ENCODE measurements at places on chromosomes 7 and 10. TPM values are rescaled to one million over a fixed set of nuclear protein-coding genes. Genes with fewer than 3 reads are reported as not detected.

DNA sequence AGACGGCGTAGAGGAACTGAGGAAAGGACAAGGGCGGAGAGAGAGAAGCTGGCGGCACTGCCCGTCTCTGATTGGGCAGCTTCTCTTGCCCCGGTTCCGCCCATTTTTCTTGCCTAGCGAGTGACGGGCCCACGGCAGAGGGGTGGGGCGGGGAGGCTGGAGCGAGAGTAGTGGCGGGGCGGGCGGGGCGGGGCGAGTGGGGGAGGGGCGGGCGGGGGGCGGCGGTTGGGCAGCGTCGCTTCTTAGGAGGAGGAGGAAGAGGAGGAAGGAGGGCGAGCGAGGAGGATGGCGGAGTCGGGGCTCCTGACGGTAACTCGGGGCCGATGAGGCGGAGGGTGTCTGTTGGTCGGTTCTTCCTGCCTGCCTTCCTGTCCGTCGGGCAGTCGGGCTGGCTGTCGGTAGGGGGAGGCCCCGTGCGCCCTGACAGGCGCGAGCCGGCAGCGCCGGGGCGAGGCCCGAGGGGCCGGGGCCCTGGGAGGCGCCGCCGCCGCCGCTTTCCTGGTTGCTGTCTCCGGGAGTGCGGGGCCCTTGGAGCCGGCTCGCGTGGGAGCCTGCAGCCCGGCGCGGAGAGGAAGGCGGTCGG, at the start of gene SHOC2:
Gene SHOC2, plus strand, starts transcription at position 256 of the 583 bp plus-strand sequence. CDS start 44,755 bp downstream, outside the sequence.
- DNase-seq: no peak

DNA sequence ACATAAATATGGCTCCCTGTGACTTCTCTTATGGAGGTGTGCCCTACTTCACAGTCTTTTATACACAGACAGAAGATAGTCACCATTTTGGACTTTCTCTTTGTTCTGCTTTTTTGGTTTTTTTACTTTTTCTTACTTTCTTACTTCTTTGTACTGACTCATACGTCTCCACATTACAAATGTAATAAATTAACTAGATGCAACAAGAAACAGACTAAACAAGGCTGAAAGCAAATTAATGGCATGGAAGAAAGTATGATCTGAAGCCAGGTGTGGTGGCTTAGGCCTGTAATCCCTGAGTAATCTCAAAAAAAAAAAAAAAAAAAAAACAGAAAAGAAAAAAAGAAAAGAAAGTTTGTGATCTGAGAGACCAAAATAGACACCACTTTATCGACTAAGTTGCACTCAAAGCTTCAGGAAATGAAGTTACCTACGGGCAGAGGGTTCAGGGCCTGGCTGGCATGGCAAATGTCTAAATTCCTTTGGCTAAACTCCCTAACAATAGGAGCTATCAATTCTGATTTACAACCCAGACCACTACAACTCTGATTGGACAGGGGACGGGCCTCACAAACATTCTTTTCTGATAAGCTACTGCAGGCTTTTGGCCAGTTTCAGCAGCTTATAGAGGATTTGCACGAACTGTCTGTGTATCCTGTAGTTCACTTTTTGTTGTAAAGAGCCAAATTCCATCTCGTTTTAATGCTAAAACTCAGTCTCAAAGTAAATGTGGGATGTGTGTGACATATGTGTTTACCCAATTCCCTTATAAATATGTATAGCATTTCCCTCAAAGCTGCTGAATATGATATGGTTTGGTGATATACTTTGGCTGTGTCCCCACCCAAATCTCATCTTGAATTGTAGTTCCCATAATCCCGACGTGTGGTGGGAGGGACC, 129.1 kb downstream of the SEPTIN14 start:
- peak; percentile 47 for DNase-seq

DNA sequence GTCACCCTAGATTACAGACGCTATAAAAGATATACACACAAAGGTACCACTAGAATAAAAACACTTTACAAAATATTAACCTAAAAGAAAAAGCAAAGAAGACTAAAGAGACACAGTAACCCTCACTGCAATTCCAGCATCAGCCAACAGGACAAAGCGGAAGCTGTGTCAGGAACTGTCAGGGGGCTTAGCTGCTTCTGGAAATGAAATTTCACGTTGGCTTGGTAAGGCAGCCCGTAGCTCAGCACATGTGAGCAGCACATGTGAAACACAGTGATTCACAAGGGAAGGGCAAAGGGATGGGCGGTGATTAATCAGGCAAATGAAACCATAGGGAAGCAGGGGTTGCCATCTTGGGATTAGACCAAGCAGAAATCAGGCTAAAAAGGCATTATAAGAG, 195.4 kb downstream of the MGMT start:
- no peak for DNase-seq

- DNase-seq: no peak
Observed at GRCh38 chr7:8831376-8831775, 398.0 kb downstream of the NXPH1 start.

DNA sequence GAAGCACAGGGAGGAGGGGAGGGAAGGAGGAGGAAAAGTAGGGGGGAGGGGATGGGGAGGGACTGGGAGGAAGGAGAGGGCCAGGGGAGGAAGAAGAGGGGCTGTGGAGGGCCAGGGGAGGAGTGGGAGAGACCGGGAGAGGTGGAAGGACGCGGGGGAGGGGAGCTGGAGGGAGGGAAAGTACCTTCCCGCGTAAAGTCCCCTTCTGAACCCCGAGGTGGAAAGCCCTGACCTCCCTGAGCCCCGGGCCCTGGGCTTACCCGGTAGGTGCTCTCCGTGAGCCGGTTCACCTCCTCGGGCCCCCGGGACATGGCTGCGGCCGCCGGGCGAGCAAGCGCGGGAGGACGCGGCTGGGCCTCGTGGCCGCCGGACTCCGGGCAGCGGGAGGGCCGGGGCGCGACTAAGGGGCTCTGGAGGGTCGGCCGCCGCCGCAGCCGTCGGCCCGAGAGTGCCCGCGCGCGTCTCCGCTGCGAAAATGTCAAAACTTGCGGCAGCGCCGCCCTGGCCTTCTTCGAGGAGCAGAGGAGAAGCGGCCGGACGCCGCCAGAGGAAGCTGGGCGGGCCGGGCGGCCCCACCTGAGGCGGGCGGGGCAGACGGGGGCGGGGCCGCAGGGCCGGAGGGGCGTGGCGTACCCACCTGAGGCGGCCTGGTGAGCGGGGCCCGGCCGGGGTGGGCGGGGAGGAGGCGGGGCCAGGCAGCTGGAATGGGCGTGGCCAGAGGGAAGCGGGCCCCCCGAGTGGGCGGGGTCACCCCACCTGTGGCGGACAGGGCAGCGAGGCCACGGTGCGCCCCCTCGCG, at the start of gene BAIAP2L1:
Gene BAIAP2L1, minus strand, starts transcription at position 549 of the 799 bp plus-strand sequence. Its CDS starts 238 bp downstream, at position 311.
- DNase-seq: peak; percentile 60

DNA sequence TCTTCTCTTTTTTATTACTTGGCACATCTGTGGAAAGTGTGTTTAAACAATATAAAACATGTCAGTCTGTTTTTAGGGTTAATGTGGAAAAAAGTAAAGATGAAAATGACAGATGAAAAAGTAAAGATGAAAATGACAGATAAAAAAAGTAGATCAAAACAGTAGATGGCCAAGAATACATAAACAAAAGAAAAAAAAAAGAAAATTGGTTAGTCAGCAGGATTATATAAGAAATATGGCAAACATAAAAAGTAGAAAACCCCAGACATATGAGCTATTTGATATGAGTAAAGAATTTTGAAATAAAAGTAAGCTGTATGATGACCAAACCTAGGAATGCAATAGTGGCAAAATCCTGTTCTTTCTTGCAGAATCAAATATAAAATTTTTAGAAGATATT, 365.7 kb upstream of the AKR1E2 start:
- DNase-seq: no peak

DNA sequence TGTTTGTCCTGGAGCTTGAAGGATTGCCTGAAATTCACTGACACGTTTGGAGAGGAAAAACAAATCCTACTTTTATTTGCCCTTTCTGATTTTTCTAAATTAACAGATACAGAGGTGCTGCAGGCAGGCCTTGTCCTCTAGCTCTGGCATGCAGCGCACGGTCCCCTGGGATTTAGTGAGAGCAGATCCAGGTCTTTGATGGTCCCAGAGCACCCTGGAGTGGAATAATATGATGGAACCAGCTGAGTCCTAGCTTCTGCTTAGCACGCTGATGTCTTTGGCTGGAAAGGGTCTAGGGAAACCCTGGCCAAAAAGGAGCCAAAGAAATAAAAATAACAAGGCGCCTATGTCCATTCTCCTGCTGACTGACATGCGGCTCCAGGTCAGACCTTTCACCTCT, 40.5 kb downstream of the C10orf120 start:
- no peak for DNase-seq

DNA sequence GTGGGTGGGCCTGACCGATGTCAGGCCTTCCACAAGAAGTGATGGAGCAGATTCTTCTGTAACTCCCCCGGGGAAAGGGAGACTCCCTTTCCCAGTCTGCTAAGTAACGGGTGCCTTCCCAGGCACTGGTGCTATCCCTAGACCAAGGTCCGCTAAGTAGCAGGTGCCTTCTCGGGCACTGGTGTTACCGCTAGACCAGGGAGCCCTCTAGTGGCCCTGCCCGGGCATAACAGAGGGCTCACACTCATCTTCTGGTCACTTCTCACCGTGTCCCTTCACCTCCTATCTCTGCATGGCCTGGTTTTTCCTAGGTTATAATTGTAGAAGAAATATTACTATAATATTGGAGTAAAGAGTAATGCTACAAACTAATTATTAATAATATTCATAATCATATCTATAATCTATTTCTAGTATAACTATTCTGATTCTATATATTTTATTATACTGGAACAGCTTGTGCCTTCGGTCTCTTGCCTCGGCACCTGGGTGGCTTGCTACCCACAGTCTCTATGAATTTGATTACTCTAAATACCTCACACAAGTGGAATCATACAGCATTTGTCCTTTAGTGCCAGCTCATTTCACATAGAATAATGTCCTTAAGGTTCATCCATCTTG, 1378.7 kb downstream of the XPNPEP1 start:
- DNase-seq: peak; percentile 9

GRCh38 chr10:16699435-16700057, 117.7 kb downstream of the RSU1 start:
- DNase-seq: no peak

DNA sequence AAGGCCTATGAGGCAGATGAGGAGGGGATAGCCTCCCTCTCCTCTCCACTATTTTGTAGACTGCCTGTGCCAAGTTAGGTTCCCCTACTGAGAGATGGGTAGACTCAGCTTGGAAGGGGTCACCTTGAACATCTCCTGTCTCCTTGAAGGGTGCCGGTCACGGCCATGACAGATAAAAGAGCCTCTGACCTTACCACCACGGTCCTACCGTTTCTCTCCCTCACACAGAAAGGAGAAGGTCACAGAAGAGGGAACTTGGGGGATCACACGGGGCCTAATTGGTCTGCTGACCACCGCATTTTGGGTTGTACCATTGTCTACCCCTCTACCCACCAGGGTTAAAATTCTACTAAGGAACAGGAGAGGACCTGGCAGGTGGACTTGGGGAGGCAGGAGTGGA, 17.0 kb downstream of the PRSS2 start:
- DNase-seq: no peak

- no peak for DNase-seq
Observed at GRCh38 chr10:36280321-36280741, 638.2 kb upstream of the FZD8 start.

- DNase-seq: peak; percentile 62
Observed at GRCh38 chr7:104848138-104848990, 165.6 kb upstream of the KMT2E start.

GRCh38 chr7:101308245-101309085, 13.1 kb downstream of the IFT22 start:
- DNase-seq: peak; percentile 20

DNA sequence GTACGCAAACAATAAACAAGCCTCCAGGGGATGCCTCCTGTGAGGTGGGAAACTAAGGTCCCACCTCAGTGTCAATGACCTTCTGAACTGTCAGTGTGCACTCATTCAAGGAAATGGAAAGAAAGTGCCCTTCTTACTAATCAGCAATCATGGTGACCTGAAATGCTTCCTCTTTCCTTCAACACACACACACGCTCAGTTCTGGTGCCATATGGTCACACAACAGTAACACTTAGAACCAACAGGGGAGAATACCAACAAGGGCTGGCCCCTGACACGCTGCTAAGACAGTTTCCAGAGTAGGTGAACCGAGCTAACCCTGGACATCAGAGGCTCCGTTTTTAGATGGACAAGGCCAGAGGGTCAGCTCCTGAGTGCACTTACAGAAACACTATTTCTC, 42.1 kb upstream of the EFCAB10 start:
- DNase-seq: no peak

DNA sequence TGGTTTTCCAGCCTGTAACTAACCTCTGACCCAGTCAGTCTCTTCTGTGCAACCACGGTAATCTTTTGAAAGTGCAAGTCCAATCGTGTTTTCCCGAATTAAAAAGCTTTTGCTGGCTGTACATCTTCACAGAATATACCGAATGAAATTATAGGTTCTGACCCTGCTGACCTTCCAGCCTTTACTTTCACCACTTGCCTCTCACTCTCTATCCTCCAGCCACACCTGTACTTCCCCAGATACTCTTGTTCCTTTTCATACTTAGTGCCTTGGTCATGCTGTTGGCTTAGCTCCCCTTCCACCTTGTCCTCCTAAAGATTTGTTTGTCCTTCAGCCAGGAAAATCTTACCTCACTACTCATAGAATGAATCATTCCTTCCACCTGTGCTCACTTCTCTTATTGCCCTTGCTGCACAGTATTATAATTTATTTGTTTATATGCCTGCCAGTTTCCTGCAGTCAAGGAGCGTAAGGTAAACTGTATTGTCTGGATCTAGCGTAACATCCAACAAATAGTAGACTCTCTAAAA, 2.3 kb upstream of the PNPLA8 start:
- no peak for DNase-seq

DNA sequence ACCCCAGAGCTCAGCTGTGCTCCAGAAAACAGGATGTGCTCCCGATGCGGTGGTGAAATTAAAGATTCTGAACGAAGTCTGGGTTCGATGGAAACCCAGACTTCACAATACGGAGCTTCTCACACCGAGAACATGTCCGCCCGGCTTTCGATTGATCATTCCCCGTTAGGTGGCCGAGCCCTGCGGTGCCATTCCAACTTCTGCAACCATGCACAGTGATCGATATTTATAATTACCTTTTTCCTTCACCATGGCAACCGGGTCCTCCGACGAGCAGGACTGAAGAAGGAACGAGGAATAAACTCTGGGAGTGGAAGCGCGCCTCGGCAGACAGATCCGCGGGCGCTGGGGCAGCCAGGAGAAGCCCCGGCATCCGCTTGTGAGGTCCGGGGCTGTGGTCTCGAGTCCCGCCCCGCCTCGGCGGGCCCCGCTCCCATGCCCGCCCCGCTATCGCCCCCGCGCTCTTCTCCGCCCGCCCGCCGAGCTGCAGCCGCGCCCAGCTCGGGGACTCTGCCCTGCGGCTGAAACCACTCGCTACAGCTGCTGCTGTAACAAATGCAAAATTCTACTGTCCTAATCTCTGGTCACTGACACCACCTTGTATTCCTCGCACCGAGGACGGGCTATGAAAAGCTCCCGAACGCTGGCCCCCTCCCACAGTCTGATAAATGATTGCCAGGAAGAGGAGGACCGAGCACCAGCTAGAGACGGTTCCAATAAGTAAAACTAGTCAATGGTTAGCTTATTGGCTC, 26.2 kb downstream of the ABLIM1 start:
- peak; percentile 60 for DNase-seq

The PNLIPRP2 gene
- not detected for total RNA-seq

The ZFYVE27 gene
- 23.7 TPM for total RNA-seq

The OR2A42 gene
- total RNA-seq: not detected

The MBLAC1 gene
- total RNA-seq: 1.8 TPM

The SEPTIN14 gene
- total RNA-seq: not detected

Data from endothelial cell of umbilical vein (primary cell).